ENCODE measurements at places on chromosomes 6 and 20.
A peak's percentile ranks its signal among the peaks of the same experiment; 100 is the strongest.

GRCh38 chr20:51359947-51360346, 182.6 kb downstream of the NFATC2 start:
- no peak for DNase-seq

DNA sequence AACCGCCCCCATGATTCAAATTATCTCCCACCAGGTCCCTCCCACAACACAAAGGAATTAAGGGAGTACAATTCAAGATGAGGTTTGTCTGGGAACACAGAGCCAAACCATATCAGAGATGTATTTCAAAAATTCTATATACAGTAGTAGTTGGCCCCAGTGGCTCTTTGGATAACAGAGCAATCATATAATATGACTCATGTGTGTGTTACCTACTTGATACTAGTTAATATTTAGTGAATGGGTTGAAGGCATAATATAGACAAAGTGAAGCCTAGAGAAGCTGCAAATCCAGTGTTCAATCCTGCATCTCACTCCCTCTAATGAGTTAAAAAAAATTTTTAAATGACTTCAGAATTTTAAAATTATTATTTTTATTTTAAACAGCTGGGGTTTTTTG, 43.2 kb downstream of the KAT14 start:
- no peak for DNase-seq

DNA sequence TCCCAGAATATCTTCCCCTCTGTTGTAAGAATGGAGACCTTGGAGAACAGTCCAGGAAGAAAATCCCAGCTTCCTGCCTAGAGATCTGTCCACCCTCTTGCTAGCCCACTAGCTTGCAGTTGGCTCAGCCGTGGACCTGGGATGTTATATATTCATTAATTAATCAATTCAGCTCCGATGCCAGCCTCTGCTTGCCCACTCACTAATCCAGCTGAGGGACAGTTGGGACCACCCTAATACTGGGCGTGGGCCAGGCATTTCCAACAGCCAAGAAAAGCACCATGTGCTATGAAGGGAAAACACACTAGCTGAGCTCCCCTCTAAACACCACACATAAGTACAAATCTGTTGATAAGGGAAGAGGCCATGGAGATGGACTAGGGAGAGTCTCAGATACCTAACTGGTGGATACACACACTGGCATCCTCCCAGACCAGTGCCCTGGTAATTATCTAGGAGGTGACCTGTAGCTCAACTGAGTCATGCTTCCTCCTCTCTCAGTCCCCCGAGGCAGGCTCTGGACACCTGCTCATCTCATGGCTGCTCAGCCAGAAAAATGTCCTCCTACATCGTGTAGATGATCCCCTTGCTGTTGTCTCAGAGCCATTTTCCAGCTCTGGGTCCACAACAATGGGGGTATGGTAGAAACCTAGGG, 78.9 kb downstream of the ANKRD60 start:
- DNase-seq = no peak

GRCh38 chr20:36647196-36648121, 1.5 kb upstream of the SLA2 start:
- DNase-seq = no peak

- DNase-seq = no peak
Observed at GRCh38 chr6:49666930-49667757, 30.5 kb upstream of the RHAG start.

DNA sequence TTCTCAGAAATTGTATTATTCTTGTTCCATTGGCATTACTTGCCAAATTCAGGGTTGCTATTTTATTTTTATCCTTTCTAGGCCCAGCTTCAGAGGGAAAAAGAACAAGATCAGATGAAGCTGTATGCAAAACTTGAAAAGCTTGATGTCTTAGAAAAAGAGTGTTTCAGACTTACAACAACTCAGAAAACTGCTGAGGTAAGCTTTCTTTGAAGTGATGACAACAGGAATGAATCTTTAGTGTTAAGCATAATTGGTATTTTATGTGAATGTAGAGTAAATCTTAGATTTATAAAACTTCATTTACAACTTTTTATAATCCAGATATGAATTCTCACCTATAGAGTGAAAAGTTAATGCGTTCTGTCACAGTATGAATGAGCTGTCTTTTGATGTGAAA, 58.4 kb downstream of the CEP57L1 start:
- no peak for DNase-seq

- no peak for DNase-seq
Observed at GRCh38 chr6:7726416-7727085, 652 bp downstream of the BMP6 start.

- DNase-seq = no peak
Observed at GRCh38 chr20:58024241-58024721, 204.2 kb downstream of the ANKRD60 start.

- DNase-seq = peak; percentile 72
Observed at GRCh38 chr20:1802385-1803060, 92.7 kb upstream of the SIRPA start.

DNA sequence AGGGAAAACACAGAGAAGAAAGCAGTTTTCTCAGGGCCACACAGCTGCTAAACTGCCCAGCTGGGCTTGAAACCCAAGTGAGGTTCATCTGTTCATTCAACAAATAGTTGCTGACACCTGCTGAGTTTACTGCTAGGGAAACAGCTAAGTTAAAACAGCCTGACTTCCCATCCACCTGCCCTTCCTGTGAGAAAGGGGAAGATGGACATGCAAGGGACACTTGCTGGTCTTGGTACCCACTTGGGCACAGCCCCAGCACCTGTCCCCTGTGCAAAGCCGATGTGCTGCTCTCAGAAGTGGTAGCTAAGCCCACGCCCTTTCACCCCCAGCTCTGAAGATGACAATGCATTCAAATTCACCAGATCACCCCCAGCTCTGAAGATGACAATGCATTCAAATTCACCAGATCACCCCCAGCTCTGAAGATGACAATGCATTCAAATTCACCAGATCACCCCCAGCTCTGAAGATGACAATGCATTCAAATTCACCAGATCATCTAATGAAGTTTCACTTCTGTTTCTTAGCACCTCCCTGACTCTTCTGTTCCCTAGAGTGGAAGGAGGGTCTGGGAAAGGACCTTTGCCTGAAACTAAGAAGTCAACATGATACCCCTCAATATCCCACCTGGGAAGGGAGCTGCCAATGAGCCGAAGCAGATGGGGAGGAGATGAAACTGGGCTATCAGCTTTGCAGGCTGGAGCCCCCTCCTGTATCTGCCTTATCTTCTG, 46.0 kb upstream of the TOP1 start:
- no peak for DNase-seq

DNA sequence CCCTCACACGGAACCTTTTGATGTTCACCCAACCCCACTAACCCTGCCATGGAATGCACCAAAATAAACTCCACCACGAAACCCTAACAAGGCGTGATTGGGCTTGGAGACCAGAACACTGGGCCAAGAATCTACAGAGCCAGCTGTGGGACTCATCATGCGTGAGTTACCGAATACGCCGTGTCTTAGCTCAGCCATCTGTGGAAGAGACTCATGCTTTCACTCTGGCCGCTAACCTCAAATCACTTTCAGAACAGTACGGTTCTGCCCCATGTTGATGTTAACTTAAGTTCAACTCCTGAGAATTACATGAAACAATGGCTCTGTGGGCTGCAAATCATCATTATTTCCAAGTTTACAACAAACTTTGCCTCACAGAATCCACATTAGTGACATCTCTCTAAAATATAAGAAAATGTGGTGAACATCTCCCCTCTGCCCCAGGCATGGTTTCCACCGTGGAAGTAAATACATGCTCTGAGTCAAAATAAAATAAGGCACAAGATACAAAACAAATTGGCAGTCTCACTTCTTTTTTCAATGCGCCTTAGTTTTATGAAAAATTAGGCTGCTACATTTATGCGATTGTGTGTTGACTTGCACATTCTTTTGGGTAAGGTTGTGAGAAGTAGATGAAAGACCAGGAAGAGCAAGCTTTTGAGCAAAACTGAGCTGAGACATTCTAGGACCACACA, 308.9 kb upstream of the EXOC2 start:
- DNase-seq = no peak

DNA sequence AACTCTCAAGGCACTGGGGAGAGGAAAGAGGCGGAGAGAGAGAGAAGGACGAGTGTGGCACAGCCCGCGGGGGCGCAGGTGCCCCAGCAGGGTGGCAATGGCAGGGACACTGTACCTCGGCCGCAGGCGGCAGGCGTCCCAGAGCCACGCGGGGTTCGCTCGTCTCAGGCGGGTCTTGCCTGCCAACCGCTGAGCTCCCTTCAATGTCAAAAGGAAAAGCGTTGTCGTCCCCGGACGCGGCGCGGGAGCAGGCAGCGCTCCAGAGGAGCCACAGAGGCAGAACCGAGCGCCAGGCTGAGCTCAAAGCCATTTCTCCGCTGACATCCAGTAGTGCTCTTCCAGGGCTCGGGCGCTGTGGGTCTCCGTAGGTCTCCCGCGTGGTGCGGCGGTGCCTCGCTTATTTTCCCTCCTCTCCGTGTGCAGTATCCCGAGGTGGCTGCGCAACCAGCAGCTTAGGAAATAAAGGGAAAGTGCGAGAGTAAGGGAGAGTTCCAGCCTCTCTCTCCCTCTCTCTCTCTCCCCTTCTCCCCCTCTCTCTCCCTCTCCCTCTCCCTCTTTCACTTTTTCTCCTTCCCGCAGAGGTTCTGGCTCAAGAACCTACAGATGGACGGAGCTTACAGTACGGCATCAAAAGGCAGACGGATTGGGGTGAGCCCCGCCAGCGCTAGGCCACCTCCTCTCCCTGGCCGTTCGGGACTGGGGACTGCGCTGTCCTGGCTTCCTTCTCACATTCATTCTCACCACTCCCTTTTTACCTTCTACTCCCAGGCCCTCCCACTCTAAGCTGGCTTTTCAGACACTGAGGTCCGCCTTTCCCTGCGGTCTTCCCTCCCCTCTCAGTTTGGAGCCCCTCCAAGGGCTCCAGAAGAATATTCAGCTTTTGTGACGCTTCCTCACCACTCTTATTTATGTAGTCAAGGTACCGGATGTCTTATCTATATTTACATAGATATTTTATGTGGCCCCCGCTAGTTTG, at the start of gene LAMA4:
Gene LAMA4 (minus strand): TSS at position 727 of the 976 bp plus-strand sequence. CDS start 417 bp downstream, at position 310.
- peak; percentile 43 for DNase-seq

GRCh38 chr6:143363299-143363698, 87.2 kb downstream of the ADAT2 start:
- DNase-seq = no peak

DNA sequence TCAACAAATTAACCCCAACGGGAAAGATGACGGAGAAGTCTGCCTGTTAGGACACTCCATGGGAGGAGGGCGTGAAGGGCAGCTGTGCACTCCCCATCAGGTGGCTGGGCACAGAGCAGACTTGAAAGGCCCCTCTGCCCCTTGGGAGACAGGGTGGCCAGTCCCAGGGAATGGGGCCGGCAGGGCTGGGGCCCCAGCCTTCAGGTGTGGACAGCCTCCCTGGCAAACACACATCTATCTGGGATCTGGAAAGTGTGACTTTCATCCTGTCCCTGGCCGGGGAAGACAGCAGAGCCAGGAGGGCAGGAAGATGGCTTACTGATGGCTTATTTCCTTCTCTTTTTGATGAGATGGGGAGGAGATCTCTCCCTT, 4.5 kb upstream of the FRMD1 start:
- DNase-seq = no peak

- DNase-seq = no peak
Observed at GRCh38 chr20:40848526-40848925, 159.5 kb upstream of the MAFB start.

DNA sequence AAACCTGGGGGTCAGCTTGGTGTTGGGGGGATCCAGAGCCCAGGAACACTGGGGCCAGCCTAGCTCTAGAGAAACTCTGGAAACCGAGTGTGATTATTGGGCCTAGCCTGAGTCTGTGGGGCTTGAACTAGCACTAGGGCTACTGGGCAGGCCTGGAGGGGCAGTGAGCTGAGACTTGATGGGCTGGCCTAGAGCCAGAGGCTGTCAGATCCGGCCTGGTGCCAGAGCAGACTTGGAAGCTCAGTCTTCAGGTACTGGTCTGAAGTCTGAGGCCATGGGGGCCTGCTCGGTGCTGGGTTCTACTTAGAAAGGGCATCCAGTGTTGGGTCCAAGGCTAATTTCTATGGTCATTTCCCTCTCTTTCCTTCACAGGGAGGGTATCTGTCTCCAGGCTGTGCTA, 2.7 kb downstream of the DEFB112 start:
- DNase-seq = no peak

DNA sequence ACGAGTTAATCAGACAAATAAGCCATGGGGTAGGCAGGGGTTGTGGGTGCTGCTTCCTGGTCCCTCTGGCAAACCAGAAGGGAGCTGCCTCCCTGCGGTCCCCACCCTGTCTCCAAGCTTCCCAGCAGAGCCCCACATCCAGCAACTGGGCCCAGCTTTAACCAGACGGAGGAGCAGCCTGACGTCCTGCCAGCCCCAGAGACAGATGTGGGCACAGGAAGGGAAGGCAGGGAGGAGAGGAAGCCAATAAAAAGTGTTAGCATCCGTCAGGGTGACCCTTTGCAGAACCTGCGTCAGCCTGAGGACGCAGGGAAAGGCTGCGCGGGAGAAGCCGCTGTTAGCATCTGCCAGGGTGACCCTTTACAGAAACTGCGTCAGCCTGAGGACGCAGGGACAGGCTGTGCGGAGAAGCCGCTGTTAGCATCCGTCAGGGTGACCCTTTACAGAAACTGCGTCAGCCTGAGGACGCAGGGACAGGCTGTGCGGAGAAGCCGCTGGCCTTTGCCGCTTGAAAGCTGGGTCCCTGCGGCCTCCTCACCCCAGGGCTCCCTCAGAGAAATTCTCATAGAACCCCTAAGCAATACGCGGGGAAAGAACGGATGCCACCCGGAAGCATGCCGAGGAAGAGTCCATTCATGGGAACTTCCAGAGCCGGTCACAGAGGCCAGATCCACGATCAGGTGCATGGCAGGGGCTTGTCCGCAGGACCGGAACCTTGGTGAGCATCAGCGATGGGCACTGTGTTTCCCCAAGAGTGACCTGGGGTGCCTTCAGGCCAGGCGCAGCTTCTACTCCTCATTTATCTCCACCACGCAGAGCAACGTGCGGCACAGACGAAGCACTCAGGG, 15.9 kb downstream of the DLL1 start:
- no peak for DNase-seq

- peak; percentile 5 for DNase-seq
Observed at GRCh38 chr6:118419448-118420394, 128.4 kb upstream of the PLN start.

All from fibroblast of upper back skin (primary cell).